PC-3 (cell line): ENCODE measurements at places on chromosomes 2 and 18. TPM values are rescaled to one million over a fixed set of nuclear protein-coding genes. Genes with fewer than 3 reads are reported as not detected.

PTPRN gene
- total RNA-seq = 0.07 TPM in 1 of 2 replicates, not detected in the other

REG1A gene
- not detected in 2 replicates for total RNA-seq

GRCh38 chr2:172376505-172377125 is 50.8 kb upstream of the ITGA6 start:
- H3K36me3 ChIP-seq = no peaks in the 10 kb centered on the region
- H3K27ac ChIP-seq = no peak overlapping the region
- no peak for DNase-seq
- no peak overlapping the region for H3K4me3 ChIP-seq

DNA sequence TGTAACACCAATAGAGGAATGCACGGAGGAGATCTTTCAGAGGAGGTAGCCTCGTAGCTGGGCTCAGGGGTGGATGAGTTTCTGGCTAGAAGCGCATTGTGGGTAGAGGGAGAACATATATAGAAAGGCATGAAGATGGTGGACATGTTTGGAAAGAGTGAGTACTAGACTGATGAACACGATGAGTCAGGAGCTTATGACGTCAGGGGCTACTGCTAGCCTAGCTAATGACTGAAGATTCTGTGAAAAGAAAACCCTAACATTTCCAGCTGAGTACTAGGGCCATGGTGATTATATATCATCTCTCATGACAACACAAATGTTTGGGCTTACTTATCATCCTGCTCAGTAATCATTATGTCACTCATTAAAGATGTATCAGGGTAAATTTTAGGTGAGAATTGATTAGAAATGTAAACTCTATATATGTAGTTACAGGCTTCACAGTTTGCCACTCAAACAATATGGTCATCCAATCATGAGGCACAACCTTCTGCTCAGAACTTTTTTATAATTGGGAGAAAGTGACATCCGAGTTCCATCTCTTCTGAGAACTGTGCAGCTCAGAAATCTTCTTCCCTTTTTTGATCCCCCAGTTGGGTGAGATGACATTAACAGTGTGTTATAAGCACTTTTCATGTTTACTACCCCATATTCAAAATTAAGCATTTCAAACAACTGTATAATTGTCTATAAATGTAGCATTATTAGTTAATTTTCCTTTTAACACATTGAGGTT is 22.2 kb upstream of the IL1RN start:
- H3K36me3 ChIP-seq = no peaks in the 10 kb centered on the region
- no peak overlapping the region for H3K27ac ChIP-seq
- no peaks in the 10 kb centered on the region for H3K27me3 ChIP-seq
- no peak overlapping the region for H3K4me3 ChIP-seq
- H3K4me1 ChIP-seq = no peaks in the 10 kb centered on the region
- no peak for DNase-seq

DNA sequence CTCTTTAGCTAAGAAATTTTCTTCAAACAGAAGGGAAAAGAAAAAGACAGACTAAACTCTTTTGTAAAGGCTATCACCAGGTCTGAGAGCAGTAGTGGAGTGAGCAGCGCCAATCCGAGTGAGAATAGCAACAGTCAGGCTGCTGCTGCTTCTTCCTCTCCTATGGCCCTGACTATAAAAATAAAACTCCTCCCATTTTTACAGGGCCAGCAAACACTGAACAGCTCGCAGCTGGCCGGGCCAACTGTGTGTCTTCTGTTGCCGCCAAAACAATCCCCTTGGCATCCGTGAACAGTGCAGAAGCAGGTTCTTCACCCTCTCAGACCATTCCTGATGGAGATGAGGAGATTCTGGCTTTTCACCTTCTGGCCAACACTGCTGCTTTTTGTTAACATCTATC is 124.5 kb downstream of the CNTNAP5 start:
- no peaks in the 10 kb centered on the region for H3K4me1 ChIP-seq
- DNase-seq = no peak
- no peak overlapping the region for H3K4me3 ChIP-seq
- no peak overlapping the region for H3K27ac ChIP-seq
- H3K27me3 ChIP-seq = no peaks in the 10 kb centered on the region; the same call in 1 of the 2 replicates
- H3K36me3 ChIP-seq = no peaks in the 10 kb centered on the region

- H3K4me3 ChIP-seq = no peak overlapping the region
- no peaks in the 10 kb centered on the region for H3K36me3 ChIP-seq
- H3K27me3 ChIP-seq = no peaks in the 10 kb centered on the region
- no peak for DNase-seq
- no peak overlapping the region for H3K27ac ChIP-seq
These were observed 158.3 kb downstream of the GLI2 start for GRCh38 chr2:120893811-120894584.

DNA sequence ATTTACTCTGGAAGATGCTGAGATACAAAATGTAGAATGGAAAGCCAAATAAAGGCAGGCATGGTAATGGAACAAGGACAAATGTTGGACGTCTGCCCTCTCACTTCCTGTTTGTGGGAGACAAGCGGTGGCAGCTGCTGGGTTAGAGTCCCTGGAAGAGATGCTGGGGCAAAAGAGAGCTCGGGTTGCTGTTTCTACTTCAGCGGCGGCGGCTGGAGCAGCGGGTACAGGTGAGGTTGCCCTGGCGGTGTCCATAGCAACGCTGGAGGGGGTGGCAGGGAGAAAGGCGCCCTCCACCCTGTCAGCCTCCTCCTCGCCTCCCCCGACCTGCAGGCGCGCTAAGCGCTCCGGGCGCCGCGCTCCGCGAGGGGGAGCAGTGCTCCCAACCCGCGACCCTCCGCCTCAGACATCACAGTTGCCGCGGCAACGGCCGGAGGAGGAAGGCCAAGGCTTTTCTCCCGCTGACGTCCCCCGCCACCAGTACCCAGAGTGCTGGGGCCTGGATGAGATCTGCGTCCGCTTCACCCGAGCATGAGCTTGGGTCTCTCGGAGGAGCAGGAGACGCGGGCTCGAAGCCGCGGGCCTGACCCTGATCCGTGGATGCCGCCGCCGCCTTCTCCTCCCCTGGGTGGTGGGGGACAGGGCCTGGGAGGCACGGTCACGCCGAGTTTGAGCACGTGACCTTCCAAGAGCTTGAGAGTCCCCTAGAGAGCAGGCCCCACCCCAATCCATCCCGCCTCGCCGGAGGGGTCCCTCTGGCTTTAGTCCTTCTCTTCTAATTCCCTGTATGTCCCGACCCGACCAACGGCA is 65.6 kb downstream of the NOL4 start:
- no peak for DNase-seq
- H3K4me1 ChIP-seq = no peaks in the 10 kb centered on the region
- no peaks in the 10 kb centered on the region for H3K27me3 ChIP-seq
- no peaks in the 10 kb centered on the region for H3K36me3 ChIP-seq

DNA sequence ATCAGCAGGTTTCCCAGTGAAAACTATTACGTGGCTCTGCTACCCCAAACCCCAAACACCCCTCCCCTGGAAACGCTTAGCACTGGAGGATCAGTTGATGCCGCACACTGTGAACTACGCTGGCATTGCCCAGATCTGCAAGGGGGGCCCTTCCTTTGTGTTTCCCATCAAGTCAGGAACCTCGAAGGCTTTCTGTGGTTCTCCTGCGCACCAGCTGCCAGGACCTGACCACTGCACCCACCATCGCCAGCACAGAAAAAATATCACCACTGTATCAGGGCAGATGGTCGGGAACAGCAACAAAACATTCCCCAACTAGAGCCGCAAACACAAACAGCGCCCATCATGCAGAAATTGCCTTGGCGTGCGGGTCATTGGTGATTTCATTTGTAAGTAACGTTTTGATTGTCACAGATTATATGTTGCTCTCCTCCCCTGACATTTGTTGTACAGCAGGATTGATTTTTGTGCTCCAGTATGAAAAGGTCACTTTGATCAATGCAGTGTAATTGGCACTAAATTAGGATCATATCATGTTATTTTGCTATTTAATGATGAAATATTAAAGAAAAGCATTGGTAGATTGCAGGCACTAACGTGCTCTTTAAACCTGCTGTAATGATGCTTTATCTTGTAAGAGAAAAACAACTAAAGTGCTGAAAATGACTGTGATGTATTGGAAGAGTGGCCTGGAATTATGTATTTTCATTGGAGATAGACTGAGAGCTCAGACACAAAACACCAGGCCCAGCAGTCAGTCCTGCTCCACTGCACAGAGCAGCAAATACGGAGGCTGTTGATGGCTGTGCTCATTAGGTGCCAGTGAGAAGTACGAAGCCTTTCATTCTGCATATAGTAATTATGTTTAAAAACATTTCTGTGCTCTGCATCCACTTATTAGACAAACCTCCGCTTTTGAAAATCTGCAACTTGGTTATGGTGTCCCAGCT is 833.2 kb upstream of the SALL3 start:
- peaks cover 55% of the 10 kb centered on the region for H3K27me3 ChIP-seq
- no peak for DNase-seq
- H3K4me3 ChIP-seq = no peak overlapping the region
- H3K4me1 ChIP-seq = no peaks in the 10 kb centered on the region

CCDC141 gene
- 0.40 and 1.1 TPM in 2 replicates for total RNA-seq

- no peaks in the 10 kb centered on the region for H3K36me3 ChIP-seq
- H3K4me1 ChIP-seq = no peaks in the 10 kb centered on the region
- no peak overlapping the region for H3K27ac ChIP-seq
- no peak overlapping the region for H3K4me3 ChIP-seq
- no peak for DNase-seq
These were observed 119.4 kb upstream of the CTDP1 start for GRCh38 chr18:79560042-79560860.

DNA sequence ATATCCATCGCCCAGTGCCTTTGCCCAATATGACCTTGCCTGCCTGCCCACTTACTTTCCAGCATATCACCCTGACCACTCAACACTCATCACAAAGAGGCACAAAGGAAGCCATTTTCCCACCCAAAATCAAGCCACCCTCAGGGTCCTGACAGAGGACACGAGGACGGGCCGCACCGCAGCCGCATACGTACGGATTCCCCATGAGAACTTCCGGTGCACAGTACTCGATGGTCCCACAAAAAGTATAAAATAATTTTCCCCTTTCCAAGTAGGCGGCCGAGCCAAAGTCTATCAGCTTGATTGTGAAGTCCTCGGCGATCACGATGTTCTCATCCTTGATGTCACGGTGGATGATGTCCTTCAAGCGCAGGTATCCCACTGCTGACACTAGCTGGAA is 10.0 kb upstream of the MTERF4 start:
- H3K27me3 ChIP-seq = no peaks in the 10 kb centered on the region
- H3K4me3 ChIP-seq = no peak overlapping the region
- no peaks in the 10 kb centered on the region for H3K36me3 ChIP-seq
- H3K4me1 ChIP-seq = no peaks in the 10 kb centered on the region

- no peak for DNase-seq
- no peak overlapping the region for H3K27ac ChIP-seq
- H3K4me3 ChIP-seq = no peak overlapping the region
- peaks cover 20% of the 10 kb centered on the region for H3K4me1 ChIP-seq
- no peaks in the 10 kb centered on the region for H3K27me3 ChIP-seq
These were observed 107.1 kb upstream of the PKDCC start for GRCh38 chr2:41940745-41941063.
